Fibroblast of gingiva (primary cell): ENCODE measurements at places on chromosomes 4 and X.

DNA sequence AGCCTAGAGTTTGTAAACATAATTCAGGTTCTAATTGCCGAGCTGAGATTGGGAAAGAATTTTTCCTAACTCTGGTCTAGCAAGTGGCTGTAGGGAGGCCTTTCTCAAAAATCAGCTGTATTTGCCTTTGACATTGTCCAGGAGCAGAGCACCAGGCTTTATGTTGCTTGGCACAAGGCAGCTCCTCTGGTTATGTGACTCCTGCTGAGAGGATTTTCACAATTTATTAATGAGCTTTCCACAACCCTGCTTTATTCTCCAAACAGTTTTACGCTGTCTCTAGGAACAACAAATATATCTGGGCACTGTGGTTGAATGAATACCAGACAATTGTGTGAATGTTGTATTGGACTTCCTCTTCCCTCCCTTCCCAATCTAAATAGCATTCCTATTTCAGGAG, 14.9 kb downstream of the LSM6 start:
- no peak for DNase-seq

DNA sequence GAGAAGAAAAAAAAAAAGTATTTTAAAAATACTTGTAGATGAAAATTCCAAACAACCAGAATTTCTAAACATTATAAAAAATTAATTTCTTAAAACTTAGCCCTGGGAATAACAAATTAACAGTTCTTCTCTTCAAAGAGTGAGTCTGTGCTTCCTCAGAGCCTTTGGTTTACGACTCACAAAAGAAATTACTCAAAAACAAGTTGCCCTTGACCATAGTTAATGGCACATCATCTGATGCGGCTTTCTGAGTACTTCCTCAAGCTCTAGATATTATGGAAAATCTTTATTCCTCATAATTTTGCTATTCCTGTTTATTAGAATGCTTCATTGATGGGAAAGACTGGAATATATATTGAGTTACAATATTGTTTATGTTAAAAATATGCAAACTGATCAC, 23.7 kb downstream of the TAPT1 start:
- DNase-seq, result no peak

DNA sequence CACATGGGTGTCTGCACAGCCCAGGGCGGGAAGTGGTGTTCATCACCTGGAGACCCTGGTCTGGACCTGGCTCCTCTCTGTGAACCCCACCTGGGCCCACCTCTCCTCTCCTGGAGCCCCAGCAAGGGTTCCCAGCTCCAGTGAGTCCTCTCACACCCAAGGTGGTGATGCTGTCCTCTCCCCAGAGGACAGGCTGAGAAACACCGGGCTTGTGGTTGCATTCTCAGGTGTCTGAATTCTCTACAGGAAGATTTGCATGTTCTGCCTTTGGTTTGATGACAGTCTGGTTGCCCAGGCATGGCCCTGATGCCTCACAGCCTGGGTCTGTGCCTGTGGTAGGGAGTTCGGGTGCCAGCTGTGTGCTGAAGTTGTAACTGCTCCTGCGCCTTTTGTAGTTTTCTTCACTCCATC, 3.8 kb downstream of the MAEA start:
- DNase-seq, result no peak

DNA sequence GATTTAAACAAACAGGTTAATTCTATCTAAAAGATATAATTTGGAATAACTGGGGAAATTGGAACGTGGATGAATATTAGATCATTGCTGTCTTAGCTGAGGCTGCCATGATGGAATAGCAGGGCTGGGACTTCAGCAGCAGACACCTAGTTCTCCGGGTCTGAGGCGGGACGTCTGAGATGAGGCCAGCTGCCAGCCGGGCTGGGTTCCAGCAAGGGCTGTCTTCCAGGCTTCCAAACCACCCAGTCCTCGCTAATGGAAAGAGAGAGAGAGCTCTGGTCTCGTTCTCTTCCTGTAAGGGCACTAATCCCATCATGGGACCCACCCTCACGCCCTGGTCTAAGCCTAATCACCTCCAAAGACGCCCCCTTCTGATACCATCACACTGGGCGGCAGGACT, 85.7 kb downstream of the ADRA2C start:
- no peak for DNase-seq

DNA sequence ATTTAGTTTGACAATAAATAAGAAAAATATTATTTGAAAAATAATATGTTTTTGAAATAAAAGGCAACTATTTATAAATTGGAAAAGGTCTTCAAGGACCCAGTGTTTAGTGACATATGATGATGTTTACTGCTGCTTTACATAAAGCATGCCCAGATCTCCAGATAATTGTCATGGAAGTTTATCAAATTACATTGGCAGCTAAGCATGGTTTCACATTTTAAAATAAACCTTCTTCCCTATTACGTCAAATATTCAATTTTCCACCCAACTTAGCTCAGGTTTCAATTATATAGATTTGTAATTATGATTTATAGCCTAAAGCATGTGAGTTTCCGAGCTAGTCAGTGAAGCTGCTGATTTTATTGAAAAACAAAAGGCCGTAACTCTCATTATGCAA, 417.2 kb downstream of the CFAP47 start:
- DNase-seq, result no peak
